ENCODE measurements at places on chromosomes 4 and X.

DNA sequence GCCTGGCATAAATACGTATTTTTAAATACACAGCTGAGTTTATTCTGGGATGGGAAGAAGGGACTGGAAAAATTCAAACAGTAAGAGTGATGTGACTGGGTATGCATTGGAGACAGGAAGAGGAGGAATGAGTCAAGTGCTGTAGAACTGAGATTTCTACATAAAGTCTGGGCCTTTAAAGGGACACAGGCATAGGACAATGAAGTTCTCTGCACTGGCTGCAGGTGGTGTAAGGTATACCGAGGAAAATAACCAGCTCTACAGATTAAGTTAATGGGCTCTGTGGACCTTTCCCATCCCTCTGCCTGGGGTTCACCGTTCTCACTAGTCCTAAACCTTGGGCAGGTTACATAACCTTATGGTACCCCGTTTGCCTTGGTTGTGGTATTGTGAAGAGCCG is 68.7 kb downstream of the DHX15 start:
- DNase-seq = no peak

DNA sequence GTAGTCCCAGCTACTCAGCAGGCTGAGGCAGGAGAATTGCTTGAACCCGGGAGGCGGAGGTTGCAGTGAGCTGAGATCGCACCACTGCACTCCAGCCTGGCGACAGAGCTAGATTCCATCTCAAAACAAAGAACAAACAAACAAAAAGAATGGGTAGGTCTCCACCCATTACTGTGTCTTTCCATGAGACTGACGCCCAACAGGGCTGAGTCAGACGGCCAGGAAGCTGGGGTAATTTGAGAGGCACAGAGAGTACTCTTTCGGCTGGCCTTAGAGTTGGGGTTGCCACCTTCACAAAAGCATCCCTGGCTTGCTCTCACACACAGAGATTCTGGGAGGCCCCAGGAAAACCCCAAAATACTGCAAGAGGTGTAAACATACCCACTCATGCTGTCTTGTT is 72.0 kb upstream of the DHRSX start:
- DNase-seq = no peak

GRCh38 chrX:37712458-37712857 is 26.9 kb downstream of the XK start:
- DNase-seq = no peak

- no peak for DNase-seq
Measured at GRCh38 chrX:122572461-122572860, 611.6 kb upstream of the GRIA3 start.

DNA sequence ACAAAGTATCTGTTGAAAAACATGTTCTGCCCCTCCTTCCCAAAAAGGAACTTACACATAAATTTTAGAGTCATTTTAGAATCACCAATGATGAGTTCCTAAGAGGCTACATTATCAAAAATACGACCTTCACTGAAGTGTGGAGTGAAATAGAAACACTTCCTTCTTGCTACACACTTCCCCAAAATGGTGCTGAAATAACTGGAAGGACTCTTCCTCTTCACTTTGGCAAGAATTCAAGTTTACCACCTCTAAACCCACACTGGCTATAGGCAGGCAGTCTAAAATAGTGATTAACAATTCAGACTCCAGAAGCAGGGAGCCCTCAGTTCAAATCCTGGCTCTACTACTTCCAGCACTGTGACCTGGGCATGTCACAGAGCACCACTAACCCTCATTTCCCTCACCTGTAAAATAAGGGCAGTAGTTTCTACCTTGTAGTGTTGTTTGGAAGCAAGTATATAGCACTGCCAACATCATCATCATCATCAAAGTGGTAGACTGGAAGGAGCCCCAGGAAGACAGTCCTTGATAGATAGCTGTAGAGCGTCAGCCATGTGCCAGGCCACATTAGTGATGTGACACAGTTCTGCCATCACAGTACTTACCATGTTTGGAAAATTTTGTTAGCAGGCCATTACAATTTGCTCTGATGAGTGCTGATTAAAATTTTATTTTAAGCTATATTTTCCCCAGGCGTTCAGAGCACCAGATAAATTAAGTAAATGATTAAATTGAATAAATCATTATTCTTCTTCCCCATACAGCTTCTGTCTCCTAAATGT is 103.3 kb downstream of the PARM1 start:
- DNase-seq = no peak

DNA sequence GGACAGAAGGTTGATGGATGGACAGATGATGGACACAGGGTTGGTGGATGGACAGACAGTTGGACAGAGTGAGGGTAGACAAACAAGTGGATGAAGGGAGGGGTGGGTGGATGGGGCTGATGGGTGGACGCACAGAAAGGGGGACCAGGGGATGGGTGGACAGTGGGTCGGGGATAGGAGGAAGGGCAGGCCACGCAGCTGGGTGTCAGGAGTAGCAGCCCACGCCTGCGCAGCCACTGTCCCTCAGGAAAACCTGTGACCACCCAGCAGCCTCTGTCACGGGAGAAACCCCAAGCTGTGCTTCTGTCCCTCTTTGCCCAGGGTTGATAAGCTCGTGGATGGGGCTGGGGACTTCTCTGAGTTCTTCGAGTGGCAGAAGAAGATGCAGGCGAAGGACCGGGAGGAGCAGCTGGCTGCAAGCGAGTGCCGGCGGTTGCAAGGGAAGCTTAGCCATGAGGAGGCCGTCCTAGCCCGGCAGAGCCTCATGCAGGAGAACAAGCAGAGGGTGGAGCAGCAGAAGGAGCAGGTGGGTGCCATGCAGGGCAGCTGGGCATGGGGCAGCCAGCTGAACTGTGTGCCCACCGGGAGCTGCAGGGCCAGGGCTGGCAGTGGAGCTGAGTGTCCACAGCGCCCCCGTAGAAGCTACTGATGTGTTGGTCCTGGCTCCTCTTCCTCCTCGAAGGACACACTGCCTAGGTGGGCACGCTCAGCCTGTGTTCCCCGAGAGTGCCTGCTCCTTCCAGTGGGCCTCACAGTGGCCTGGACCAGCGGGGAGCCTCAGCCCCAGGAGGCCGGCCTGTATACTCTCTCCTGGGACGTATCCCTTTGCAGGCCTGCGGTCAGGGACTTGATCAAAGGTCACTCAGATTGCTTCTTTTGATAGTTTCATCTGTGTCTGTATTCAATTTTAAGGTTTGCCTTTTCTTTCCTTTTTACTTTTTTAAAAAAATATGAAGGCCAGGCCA is 16.8 kb upstream of the RNF4 start:
- no peak for DNase-seq

DNA sequence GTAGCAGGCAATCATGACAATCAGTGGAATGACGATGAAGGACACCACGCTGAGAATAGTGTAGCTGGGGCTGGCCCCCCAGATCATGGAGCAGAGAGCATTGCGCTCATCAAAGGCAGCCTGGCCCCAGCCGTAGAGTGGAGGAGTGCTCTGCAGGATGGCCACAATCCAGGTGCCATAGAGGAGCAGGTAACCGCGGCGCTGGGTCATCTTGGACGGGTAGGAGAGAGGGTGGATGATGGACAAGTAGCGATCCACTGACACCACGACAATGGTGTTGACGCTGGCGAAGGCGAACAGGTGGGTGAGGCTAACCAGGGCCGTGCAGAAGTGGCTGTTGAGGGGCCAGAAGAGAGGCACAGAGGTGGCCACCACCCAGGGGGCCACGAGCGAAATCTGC is 2.8 kb downstream of the GPR101 start:
- DNase-seq = no peak

- no peak for DNase-seq
Measured at GRCh38 chr4:83124111-83124780, 9.7 kb upstream of the PLAC8 start.

GRCh38 chrX:119880552-119881437 is 9.2 kb downstream of the NDUFA1 start:
- no peak for DNase-seq

GRCh38 chrX:154121961-154122360 is 22.1 kb upstream of the OPN1LW start:
- no peak for DNase-seq

DNA sequence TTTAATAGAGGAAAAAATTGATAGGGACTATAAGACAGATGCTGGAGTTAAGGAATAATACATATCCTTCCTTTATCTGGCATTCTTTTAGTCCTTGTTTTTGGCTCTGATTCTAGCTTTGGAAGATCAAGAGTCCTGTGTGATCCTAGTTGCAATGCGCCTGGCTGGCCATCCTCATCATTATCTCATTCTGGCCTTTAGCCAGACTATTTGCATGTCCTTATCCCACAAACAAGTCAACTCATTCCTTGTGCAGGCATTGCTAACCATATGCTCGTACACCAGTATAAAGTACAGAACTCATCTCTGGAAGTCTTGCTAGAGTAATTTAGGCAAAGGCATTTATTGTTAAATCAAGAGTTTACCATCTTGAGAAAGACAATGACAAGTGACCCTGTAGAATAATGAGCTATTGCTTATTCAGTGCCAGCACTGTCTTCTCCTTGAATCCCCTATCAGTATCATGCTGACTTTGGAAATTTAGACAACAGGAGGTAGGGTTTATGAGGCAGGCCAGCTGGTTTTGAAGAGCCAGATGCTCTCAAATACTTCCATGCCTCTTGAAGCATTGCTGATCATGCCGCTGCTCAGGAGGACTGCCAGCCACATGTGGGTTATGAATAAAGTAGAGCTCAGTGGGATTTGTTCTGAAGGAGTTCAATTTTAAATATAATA is 1730.3 kb upstream of the TENM3 start:
- DNase-seq = no peak

GRCh38 chrX:138890491-138890890 is 179.0 kb upstream of the FGF13 start:
- DNase-seq = no peak

GRCh38 chr4:184826691-184827270 is 1.0 kb upstream of the ACSL1 start:
- no peak for DNase-seq

- no peak for DNase-seq
Measured at GRCh38 chr4:102439812-102440211, 61.3 kb upstream of the NFKB1 start.

GRCh38 chrX:42276982-42277690 is 353.8 kb upstream of the CASK start:
- no peak for DNase-seq

DNA sequence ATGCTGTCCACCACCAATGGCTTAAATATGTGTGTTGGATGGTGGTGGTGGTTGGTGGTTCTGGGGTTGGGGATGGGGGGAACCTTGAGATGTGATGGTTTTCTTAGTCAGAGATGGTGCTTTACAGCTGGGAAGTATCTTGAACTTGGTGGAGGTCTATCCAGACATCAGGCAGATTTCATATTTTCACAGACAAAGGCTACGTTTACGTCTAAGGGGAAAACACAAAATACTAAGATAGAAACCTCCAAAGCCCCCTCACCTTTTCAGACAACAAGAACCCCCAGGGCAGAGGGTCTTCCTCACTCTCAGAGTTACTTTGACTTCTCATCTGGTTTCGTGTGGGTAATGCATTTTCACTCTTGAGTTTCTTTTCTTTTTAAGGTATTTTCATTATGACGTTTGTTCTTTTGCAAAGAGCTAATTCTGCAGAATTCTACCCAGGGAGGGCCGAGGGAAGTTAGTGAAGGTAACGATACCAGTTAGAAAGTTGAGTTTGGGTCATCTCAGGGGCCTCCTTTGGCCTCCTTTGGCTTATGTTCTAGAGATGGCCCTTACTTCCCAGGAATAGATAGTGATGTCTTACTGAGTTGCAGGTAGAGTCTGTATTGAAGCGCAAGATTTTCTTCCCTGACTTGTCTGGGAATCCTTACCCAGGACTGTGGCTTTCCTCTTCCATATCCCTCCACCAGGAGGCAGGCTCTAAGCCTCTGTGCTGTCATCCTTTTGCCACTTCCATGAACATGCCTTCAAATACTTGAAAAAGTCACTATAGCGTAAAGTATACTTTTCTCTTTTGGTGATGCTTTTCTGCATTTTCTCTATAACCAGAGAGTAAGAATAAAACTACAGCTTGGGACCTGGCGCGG is 31.9 kb downstream of the RHOH start:
- no peak for DNase-seq

- no peak for DNase-seq
Measured at GRCh38 chr4:18626366-18626765, 604.8 kb upstream of the LCORL start.

GRCh38 chrX:108309144-108309543 is 129.1 kb downstream of the COL4A6 start:
- no peak for DNase-seq

- DNase-seq = no peak
Measured at GRCh38 chr4:162485486-162485885, 321.7 kb upstream of the FSTL5 start.

DNA sequence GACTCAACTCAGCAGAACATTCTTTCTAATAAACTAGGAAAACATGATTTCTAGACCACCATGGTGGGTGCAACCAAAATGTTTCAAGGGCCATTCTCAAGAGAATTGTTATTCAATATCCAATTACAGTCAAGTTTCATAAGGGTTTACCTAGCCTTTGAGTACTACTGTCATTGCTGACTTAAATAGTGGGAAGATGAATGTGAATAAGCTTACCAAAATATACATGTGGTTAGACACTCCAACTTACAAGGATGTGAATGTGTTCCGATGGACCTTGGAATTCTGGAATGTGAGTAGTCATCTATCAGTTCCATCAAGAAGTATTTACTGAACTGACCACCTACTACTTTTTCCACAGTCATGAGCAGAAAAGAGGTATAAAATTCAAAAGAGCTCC is 16.9 kb downstream of the SH3RF1 start:
- no peak for DNase-seq

- no peak for DNase-seq
Measured at GRCh38 chr4:30847167-30847566, 127.0 kb downstream of the PCDH7 start.

- DNase-seq = no peak
Measured at GRCh38 chr4:184397516-184398163, 76.7 kb downstream of the IRF2 start.

DNA sequence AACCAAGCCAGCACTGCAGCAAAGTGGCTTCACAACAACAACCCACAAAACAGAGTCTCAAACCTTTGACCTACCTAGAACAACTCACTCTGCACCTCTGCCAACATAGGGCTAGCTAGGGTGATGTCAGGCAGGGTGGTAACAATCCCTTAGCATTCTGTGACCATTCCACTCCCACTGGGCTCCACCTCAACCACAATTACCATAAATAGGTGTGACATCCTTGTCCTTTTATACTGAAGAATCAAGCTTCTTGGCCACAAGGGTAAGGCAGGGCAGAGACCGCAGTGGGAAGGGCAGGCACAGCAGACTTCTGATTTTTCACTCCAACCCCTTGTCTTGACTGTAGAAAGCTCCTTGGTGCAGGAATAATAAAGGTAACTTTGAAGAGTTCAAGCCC is 795.4 kb upstream of the DIAPH2 start:
- DNase-seq = no peak
